ENCODE measurements at places on chromosomes 6 and 20.

- no peak for DNase-seq
Measured at GRCh38 chr6:162873537-162873936, 145.8 kb downstream of the PACRG start.

- DNase-seq, result peak; percentile 78
Measured at GRCh38 chr6:160991406-160992060, at the start of gene MAP3K4. Gene MAP3K4 (plus strand): TSS chr6:160991769. CDS start chr6:160991932, 163 bp downstream.

GRCh38 chr20:38680500-38681306 lies 43.6 kb upstream of the SLC32A1 start:
- no peak for DNase-seq

DNA sequence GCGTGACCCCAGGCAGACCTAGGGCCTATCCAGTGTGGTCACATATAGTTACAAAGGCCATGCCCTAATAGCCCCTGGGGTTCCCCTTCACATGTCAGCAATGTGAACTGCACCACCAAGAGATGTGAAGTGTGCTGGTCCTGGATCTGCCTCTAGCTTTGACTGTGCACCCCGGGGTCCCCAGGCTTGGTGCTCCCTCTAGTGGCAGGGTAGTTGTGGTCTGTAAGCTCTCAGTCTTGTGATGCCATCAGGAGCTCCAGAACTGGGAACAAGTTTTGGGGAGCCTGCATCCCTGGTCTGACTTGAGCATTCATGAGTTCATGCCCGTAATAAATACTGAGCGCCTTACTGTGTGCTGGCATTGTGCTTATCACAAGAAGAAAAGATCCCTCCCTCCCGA lies 143.4 kb downstream of the DHX35 start:
- DNase-seq, result no peak

DNA sequence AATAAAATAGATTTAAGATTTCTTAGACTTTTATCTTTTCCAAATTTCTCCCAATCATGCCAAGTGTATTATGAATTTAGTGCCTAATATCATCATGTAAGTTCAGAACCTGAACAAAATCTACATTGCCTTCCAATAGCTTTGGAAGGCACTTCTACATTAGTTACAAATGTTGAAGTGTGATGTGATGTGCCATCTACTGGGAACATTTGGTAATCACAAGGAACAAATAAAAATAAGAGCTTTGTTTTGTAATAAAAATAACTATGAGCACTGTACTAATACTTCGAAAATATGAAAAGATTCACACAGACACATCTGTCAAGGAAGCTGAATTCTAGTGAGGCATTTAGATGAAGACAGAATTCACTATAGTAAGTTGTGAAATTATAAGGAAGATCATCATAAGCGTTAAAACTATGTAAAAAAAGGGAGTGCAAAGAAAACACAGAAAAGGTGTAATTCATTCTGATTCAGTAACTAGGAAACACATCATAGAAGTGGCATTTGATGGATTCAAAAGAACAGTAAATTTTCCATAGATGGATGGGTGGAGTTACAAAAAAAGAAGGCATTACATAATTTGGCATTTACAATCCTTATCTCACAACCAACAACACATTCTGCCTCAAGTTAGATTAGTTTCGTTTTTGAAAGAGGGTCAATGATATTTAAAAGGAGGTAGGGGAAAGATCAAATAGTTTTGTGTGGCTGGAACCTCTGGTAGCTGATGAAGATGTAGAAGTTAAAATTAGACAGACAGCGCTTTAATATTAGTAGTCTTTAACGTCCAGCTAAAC lies 161.0 kb downstream of the ASCC3 start:
- DNase-seq, result no peak

- no peak for DNase-seq
Measured at GRCh38 chr20:49676581-49677291, 36.9 kb downstream of the B4GALT5 start.

DNA sequence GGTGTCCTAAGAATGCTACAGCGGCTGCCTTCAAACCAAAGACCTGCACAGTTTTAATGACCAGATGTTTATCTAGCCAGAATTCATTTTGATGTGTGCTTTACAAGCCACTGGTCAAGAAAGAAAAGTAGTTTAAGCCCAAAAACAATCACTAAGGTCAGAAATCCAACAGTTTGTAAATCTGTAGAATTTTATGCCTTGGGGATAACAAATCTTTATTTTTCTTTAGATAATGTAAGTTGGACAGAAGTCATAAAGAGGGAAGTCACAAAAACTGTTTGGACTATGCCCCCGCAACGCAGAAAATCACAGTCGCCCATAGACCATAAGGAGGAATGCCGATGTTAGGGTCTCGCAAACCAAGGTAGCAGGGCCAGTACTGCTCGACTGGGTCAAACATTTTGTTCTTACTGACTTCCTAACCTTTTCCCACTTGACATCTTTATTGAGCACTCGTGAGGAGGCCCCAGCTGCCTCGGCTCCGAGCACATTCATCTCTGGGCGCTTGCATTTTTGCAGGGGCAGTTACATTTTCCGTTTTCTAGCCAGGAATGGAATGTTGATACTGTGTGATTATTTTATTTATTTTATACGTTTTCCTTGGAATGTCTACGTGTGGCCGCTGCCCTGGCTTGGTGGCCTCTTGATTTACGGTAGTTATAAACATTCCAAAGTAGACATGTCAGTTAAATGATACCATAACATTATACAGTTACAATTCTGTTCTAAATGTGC lies 56.7 kb upstream of the APCDD1L start:
- no peak for DNase-seq

DNA sequence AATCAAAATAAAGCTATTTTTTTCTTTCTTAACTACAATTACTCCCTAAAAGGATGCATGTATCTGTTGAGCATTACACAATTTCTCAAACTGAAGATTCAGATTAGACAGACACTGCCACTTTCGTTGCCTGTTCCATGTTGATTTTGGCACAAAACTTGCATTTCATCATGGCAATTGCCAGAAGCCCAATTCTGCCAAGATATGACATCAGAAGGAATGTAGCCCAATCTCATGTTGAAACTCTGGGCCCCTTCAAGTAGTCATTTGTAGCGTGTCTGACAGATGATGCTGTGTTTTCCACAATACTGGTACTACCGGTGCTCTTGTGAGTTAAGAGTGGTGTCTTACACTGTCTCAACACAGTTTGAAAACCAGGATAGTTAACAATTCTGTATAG lies 705.4 kb downstream of the PTPRT start:
- no peak for DNase-seq

GRCh38 chr20:46028772-46029371 lies at the start of gene SLC12A5:
Gene SLC12A5 (plus strand): TSS chr20:46029215. CDS start chr20:46029345, 130 bp downstream.
- no peak for DNase-seq

GRCh38 chr6:144653885-144654505 lies 368.9 kb downstream of the UTRN start:
- no peak for DNase-seq

- no peak for DNase-seq
Measured at GRCh38 chr6:12590901-12591300, 125.7 kb upstream of the PHACTR1 start.

Measured in stimulated activated CD4-positive, alpha-beta T cell treated with anti-CD3 and anti-CD28 coated beads, Interleukin-4, amount 100 ng/mL, for 48 hours (primary cell).